ENCODE measurements at places on chromosomes 6 and 20. TPM values are rescaled to one million over a fixed set of nuclear protein-coding genes. Genes with fewer than 3 reads are reported as not detected.

The CST3 gene
- total RNA-seq, result 708 TPM

DNA sequence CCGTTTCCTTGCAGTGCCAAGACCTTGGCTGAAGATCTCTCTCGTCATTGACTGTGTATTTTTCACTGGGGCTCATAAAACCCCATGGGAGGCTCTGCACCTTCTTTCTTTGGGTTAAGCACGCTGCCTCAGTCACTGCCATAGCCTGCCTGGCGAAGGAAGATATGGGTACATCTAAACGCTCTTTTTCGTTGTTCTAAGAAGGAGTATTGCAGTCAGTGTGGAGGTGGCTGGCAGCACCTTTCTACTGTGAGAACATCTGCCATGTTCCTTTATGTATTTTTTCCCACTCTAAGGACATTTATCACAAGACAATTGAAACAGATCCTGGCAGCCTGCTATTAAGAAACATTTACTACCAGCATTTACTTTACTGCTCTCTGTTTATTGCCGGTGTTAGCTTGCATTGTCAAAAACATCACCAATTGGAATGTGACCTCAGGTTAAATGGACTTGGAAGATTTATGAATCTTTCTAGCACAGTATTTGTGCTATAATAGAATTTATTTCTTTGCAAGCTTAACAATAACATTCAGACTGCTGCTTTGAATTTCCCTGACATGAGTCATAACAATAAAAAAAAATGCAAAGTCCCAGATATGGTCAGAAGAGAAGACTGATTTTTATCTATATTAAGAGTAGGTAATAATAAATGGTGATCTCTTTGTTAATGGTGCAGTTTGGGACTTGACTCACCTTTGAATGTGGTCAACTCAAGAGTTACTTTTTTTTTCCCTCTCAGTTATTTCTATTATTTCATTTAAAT is 62.2 kb upstream of the CLDN20 start:
- no peaks in the 10 kb centered on the region for H3K36me3 ChIP-seq
- no peak overlapping the region for H3K4me3 ChIP-seq
- DNase-seq, result no peak
- no peaks in the 10 kb centered on the region for H3K27me3 ChIP-seq

- H3K36me3 ChIP-seq, result no peaks in the 10 kb centered on the region
- H3K27me3 ChIP-seq, result no peaks in the 10 kb centered on the region
- no peak overlapping the region for H3K4me3 ChIP-seq
- DNase-seq, result no peak
- H3K27ac ChIP-seq, result no peak overlapping the region
- H3K4me1 ChIP-seq, result no peaks in the 10 kb centered on the region
Measured at GRCh38 chr20:8447262-8448120, 315.4 kb downstream of the PLCB1 start.

DNA sequence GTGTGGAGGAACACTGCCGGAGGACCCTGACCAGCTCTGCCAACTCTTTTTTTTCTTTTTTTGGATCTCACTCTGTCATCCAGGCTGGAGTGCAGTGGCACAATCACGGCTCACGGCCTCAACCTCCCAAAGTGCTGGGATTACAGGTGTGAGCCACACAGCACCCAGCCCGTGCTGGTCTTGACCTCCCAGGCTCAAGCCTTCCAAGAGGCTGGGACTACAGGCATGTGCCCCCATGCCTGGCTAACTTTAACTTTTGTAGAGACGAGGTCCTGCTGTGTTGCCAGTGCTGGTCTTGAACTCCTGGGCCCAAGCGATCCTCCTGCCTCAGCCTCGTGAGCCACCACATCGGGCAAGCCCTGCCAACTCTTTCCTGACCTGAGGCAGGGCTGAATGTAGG is 11.2 kb downstream of the GCNT2 start:
- no peak for DNase-seq
- no peak overlapping the region for H3K27ac ChIP-seq
- peaks cover 31% of the 10 kb centered on the region for H3K4me1 ChIP-seq
- no peaks in the 10 kb centered on the region for H3K36me3 ChIP-seq

DNA sequence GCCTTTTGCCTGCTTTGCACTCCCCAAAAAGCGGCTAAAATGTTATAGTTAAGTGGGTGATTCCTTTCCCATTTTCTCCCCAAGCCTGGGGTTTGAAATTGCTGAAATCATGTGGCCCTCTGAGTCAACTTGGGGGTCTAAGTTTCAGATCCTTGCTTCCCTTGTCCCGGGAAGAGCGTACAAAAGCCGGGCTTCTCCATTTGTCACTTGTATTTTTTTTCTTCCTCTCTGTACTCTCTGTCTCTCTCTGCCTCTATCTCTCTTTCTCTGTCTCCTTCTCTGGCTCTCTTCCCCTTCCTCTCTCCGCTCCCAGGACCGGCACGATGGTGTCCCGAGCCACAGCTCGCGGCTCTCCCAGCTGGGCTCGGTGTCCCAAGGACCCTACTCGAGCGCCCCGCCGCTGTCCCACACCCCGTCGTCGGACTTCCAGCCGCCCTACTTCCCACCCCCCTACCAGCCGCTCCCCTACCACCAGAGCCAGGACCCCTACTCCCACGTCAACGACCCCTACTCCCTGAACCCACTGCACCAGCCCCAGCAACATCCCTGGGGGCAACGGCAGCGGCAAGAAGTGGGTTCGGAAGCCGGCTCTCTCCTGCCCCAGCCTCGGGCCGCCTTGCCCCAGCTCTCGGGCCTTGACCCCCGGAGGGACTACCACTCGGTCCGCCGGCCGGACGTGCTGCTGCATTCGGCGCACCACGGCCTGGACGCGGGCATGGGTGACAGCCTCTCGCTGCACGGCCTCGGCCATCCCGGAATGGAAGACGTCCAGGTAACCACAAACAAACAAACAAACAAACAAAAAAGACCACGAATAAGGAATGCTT is 4.6 kb downstream of the TFAP2B start:
- peaks cover 100% of the 10 kb centered on the region for H3K27me3 ChIP-seq
- no peak for DNase-seq
- H3K36me3 ChIP-seq, result no peaks in the 10 kb centered on the region
- no peak overlapping the region for H3K4me3 ChIP-seq

- H3K4me1 ChIP-seq, result no peaks in the 10 kb centered on the region
- no peak overlapping the region for H3K4me3 ChIP-seq
- H3K27me3 ChIP-seq, result no peaks in the 10 kb centered on the region
- H3K27ac ChIP-seq, result no peak overlapping the region
- DNase-seq, result no peak
- no peaks in the 10 kb centered on the region for H3K36me3 ChIP-seq
Measured at GRCh38 chr20:4136078-4136966, 121.0 kb upstream of the RNF24 start.
